ENCODE measurements at places on chromosomes 6 and 20. TPM values are rescaled to one million over a fixed set of nuclear protein-coding genes. Genes with fewer than 3 reads are reported as not detected.
A peak's percentile ranks its signal among the peaks of the same experiment; 100 is the strongest.

Gene ID4
- 147 TPM for total RNA-seq

Gene TGM3
- total RNA-seq = 0.21 TPM

Gene TRIM10
- total RNA-seq = 0.69 TPM

Gene TREM1
- total RNA-seq = 30.6 TPM

Gene NANP
- total RNA-seq = 6.4 TPM

Gene MAP3K5
- 9.5 TPM for total RNA-seq

Gene CAGE1
- total RNA-seq = not detected

Gene TBP
- 14.1 TPM for total RNA-seq

Gene KHDC1L
- total RNA-seq = not detected

Gene APOM
- not detected for total RNA-seq

Gene RGS17
- not detected for total RNA-seq

GRCh38 chr20:47350181-47350550, 6.3 kb downstream of the ZMYND8 start:
- DNase-seq = no peak

- no peak for DNase-seq
These were observed 117.8 kb downstream of the MAP3K4 start for GRCh38 chr6:161109366-161109765.

GRCh38 chr20:38770546-38770945, 22.3 kb downstream of the ACTR5 start:
- DNase-seq = no peak

DNA sequence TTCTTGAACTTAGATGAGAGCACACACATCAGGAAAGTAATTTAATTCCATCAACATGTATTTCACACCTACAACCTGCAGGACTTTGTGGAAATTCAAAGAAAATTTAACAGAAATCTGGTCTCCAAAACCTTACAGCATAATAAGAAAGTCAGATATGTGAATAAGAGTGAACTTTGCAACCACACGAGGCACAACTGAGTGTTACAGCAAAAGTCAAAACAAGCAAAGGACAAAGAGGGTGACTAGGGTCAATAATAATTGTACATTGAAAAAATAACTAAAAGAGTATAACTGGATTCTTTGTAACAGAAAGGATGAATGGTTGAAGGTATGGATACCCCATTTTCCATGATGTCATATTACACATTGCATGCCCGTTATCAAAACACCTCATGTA, 113.8 kb downstream of the MTFR2 start:
- DNase-seq = no peak

DNA sequence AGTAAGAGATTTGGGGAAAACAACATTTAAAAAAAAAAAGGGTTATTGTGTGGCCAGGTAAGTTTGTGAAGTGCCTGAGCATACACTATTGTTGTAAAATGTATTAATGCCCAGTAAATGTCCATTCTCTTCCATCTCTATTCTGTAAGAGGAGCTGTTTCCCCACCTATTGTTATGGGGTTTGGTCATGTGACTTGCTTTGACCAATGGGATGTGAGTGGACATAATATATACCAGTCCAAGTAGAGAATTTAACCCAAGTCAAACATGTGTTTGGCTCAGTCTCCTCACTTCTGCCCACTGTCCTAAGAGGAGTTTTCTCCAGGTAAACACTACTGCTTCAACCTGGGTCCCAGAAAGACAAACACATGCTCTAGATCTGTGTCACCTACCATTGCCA, 377.1 kb downstream of the FOXA2 start:
- DNase-seq = no peak

DNA sequence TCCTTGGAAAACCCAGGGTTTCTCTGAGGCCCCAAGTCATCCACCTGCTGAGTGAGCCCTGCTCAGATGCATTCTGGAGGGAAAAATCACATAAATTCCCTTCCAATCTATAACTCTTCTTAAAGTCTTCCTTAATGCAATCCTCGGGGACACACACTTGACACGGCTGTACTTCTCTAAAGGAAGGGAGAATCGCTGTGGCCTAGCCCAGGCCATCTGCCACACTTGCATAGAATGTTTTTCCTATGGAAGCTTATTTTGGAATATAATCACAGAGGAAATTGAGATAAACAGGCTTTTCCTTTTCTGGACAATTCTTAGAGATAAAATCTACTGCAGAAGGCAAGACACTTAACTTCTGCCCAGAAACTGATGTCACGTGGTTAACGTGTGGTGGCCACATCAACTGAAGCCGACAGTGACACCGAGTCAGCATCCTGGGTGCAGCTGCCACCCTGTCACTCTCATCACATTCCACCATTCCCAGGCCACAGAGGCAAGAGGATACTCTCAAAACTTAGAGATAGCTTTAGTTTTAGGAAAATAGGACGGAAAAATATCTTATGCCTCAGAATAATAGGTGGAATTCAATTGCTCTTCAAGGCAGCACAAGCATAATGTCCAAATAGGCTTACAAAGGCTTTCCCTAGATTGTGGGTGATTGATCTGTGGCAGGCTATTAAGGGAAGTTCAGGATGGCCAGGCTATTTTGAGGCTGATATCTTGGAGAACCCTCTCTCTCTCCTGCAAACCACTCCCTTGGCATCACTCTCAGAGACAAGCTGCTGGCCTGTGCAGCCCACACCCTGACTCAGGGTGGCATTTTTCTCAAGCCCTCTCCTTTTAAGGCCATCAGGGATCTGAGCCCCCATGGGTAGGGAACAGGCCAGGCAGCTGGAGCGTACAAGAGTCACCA, 29.6 kb downstream of the PSMB1 start:
- DNase-seq = no peak

DNA sequence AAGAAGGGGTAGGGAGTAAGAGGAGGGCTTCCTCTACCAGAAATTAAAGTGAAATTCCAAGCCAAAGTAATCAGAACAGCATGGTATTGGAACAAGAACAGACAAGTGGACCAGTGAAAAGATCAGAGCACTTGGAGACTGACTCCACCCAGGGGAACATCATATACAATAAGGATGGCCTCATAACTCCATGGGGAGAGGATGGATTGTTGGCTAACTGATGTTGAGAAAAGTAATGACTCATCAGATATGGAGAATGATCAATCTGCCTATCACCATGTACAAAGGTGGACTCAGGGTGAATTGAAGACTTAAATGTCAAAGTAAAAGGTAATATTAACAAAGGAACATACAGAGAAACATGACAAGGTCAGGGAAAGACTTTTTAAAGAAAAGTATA, 12.8 kb downstream of the SLC22A3 start:
- DNase-seq = no peak

- DNase-seq = no peak
These were observed 16.7 kb downstream of the COL11A2 start for GRCh38 chr6:33175436-33176069.

- peak; percentile 58 for DNase-seq
These were observed 433.5 kb downstream of the RFPL4B start for GRCh38 chr6:112780498-112781096.

DNA sequence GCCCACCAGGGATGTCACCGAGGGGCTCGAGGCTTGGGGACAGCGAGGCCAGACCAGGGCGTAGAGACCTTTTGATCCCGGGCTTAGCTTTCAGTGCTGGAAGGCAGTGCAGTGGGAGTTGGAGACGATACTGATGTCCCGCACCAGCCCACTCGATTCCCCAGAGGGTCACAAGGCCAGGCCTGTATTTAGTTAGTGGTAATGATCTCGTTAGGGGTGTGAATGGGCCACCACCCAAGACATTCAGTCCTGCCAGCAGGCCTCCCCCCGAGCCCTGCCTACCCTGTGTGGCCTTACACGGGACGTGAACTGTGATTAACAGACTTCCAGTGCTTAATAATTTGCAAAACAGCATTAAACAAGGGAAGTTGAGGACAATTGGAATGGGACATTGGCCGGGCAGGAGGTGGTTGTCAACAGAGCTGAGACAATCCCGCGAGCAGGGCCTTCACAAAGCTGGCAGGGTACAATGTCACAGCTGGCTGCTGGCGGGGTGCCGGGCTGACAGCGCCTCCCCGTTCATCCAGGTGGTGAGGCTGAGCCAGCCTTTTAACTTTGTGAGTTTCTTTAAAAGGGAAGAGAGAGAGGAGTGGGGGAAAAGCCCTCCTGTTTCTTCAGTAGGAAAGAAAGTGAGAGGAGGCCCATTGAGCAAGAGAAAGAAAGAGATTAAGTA, 175.3 kb upstream of the RALGAPA2 start:
- no peak for DNase-seq

GRCh38 chr20:24418731-24419130, 50.7 kb upstream of the SYNDIG1 start:
- no peak for DNase-seq

- no peak for DNase-seq
These were observed 5.2 kb upstream of the HMGN3 start for GRCh38 chr6:79239536-79240168.

DNA sequence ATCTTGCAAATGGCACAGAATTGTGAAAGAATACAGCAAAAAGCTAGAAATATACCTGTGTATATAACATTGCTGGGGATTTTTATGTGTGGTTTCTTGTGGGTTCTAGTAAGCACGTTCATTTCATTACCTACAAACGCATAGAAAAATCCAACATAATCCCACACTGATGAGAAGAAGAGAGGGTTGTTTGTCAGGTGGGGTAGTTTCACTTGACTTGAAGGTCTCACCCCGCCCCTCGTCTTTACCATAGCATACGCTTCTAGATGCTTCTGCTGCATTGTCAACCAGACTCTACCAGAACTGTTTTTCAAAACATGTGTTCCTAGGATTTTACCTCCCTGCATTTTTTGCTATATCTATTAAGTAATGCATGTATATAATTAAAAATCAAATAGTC, 284.1 kb upstream of the TAB2 start:
- DNase-seq = no peak

GRCh38 chr6:123016431-123017103, 20.5 kb downstream of the CLVS2 start:
- DNase-seq = no peak

DNA sequence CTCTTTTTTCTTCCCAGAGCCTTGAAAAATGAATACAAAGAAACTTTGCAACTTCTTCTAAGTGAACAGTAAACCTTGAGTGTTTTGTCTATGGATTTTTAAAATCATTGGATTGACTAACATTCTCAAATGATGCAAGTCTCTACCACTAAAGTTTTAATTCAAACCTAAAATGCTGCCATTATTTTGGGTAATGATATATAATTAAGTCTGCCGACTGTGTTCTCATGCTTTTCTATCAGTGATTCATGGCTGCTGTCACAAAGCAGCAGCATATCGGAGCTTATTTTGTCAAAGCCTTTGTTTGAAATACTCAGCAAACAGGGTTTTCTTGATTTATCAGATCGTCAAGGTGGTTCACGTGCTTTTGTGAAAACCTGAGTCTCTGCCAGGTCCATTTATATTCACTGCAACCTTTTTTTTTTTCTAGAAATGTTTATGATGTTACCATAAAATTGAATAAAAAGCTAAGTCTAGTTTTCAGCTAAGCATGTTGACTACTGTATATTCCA, 96.3 kb downstream of the GJA1 start:
- DNase-seq = no peak

GRCh38 chr6:10838794-10839333, 525 bp upstream of the MAK start:
- no peak for DNase-seq

DNA sequence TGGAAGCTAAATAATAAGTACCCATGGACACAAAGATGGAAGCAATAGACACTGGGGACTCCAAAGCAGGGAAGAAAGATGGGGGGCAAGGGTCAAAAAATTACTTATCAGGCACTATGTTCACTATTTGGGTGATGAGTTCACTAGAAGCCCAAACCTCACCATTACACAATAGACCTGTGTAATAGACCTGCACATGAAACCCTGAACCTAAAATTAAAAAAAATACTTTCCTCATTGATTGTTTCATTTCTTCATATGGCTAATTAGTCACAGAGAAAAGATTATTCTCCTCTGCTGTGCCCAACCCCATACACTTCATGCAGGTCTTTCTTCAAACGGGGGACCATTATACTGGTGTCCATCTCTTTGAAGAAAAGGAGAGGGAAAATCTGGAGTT, 213.0 kb upstream of the DTNBP1 start:
- no peak for DNase-seq

DNA sequence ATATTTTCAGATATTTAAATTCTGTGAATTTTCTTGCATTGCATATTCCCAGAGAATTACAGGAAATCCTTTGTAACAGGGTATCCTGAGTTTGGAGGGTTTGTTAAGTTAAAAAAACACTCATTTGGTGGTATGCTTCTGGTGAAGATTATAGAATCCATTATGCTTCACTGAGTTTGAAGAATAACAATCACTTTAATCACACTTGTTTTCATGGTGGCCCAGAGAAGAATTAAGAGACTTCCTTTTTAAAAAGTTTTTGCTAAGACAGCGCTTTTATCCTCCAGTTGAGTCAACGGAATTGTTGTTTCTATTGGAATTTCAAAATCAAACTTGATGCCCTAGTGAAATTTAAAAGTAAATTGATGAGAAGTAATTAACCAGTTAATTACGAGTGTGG, 17.4 kb downstream of the PLEKHG1 start:
- no peak for DNase-seq

- no peak for DNase-seq
These were observed 77.5 kb upstream of the HIVEP1 start for GRCh38 chr6:11934638-11935037.

GRCh38 chr6:152094992-152095592, 287.6 kb downstream of the ESR1 start:
- DNase-seq = peak; percentile 91

DNA sequence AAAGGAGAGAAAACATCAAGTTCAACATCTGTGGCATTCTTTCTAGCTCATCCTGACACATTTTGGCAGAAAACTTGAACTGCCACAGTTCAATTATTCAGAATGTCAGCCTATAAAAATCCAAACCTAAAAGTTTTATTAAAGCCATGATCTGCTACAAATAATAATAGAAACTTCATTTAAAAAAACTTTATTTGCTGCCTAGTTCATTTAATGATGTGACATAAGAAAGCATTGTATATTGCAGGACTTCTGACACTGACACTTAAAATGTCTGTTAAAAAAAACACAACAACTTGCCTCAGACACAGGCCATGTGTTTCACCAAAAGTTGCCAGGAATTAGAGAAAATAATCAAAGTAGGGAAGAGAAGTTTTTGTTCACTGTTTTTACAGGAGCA, 88.3 kb upstream of the HTR1E start:
- no peak for DNase-seq
